Urinary bladder (tissue), 4 donors: ENCODE measurements at places on chromosomes 3 and 15. TPM values are rescaled to one million over a fixed set of nuclear protein-coding genes. Genes with fewer than 3 reads are reported as not detected.

CEMIP gene
- 1.3 TPM for total RNA-seq

FGD5 gene
- total RNA-seq, result 25.7 TPM

DNA sequence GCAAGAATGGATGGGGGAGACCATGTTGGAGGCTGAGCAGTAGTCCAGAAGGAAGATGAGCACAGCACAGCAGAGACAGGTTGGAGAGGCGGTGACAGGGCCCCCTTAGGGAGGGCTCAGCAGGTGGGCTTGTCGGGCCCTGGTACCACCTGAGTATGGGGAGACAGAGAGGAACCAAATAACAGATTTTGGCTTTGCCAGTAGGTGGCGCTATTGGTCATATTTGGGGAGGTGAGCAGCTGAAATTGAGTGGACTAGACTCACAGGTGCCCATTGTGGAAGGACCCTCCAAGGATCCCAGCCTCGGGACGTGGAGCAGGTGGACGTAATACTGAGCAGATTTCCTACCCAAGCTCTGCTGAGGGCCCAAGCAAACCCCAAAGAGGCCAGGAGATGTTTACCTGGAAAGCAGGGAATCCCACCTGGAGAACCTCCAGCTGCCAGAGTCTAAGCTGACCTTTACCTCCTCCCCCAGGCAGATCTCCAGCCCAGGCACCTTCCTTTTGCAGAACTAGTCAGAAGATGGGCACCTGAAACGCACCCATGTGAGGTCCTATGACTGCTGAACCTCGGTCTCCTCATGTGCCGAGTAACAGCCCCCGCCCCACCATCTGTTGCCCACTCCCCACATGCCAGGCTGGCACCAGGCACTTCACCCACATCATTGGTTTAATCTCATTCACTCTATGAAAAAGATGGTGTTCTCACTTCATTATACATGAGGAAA is 24.6 kb upstream of the CORO2B start:
- peak; percentile 29 for DNase-seq

DNA sequence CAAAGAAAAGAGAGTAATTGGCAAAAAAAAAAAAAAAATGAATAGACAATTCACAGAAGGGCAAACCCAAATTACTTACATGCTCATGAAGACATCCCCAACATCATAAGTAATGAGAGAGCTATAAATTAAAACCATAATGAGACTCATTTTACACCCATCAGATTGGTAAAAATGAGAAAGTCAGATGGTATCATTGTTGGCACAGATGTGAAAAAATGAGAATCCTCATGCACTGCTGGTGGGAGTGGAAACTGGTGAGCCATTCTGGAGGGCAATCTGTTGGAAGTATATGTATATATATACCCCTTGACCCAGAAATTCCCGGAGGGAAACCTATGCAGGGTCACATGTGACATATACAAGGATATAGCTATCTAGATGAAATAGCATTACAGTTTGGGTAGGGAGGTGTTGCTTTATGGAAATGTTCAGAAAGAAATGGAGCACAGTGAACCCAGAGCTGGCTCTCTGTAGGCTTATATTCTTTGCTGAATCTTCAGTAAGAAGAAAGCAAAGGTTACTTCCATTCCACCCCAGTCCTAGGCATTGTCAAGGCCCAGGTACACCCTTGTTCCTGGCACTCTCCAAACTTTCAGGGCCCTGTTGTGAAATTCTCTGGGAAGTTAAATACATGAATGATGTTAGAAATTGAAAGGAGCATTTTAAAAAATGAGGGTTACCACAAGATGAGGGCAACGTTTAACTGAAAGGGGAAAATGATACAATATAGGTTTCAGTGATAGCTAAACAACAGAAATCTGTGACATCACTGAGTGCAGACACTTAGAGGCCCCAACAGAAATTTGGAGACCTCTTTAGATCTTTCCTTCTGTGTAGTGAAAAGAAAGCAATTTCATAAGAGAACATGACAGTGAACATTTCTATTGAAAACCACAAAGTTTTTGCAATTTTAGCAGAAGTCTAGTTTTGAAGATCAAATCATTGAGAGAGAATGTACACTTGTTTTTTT is 132.7 kb upstream of the TPRG1 start:
- DNase-seq, result no peak

DNA sequence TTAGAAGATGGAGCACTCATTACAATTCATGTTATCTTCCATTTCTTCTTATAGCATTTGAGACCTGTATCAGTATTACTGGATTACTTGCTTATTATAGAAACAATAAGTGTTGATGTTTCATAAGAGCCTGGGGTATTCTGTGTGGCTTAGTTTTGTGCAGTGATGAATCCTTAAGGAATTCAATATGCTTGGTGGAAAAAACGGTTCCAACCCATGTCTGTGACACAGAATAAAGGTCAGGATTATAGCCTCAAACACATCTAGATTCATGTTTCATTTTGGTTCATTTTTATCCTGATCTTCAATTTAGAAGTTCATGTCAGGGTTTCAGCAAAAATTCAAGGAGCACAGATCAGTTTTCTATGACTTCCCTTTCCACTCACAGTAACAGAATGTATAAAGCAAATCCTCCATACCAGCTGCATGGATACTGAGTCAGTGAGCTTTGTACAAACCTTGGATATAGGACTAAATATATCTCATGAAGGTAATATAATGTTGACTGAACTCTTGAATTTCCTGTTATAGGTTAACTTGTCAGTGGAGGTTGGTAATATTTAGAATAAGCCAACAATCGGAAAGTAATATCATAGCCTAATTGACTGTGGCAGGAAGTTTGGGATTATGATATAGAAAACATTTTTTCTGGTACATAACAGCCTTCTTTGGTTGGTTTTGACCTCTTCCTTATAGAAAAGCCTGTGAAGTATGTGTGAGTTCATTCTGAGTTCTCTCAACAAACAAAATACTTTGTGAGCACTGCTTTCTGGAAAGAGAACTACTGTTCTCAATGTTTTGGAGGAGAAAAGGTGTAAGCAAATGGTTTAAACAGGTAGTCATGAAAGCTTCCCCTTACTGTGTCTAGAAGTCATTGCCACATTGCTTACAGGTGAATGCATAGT is 218.2 kb upstream of the TPM1 start:
- no peak for DNase-seq

GRCh38 chr3:16825617-16826204 is 59.0 kb upstream of the PLCL2 start:
- peak; percentile 37 for DNase-seq

DNA sequence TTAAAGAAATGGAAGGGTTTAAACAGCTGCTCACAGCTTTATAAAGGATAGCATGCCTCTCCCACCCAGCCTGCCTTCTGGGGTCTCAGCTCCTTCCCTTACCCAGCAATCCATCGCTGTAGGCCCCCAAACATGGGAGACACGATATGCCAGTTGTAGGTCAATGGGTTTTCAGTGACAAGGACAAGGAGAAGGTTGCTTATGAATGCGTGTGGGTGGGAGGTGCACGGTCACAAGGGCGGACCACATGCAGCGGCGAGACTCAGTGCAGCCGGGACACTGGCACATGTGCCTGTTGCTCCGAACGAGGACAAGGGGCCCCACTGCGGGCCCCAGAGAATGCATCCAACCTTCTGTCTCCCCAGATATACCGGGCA is 67.0 kb downstream of the MGLL start:
- no peak for DNase-seq

GABRA5 gene
- total RNA-seq, result 0.85 TPM

DNA sequence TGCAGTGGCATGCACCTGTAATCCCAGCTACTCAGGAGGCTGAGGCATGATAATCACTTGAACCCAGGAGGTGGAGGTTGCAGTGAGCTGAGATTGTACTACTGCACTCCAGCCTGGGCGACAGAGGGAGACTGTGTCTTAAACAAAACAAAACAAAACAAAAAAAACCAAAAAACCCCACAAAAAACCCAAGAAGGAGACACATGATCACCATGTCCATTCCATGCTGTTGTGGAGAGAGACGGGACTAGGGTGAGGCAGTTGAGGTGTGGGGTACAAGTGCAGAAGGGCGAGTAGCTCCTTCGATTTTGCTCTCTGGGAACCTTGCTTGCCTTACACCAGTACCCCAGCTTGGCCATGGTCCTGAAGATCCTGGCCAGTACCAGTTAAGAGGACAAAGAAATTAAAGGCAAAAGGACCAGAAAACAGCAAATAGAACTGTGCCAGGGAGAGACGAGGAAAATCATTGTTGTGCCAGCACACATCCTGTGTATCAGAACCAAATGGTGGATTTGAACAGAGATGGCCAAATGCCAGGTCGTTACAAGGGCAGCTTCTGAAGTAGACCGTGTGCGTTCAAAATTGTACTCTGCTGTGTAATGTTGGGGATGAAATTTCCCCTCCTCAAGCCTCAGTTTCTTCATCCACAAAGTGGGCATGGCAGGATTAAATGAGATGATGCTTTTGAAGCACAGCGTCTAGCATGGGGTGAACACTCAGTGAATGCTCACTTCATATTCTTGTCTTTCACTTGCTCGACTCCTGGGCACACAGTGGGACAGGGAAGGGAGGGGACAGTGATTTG is 42.9 kb upstream of the CTSH start:
- DNase-seq, result no peak

DNA sequence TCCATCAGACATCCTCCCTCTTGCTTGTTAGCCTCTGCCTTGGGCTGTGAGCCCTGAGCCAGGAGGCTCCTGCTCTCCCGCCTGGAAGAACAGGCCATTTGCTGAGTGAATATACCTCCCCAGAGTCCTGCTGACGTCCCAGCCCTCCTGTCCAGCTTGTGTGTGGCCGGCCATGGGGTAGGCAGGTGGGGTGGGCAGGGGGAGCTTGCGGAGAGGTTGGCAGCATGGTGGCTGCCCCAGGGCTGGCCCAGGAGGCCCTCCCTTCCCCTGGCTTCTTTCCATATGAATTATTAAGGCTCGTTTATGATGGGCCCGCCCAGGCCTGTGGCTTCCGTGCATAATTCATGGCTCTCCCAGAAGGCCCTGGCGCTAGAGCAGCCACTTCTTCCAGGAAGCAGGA is 18.7 kb downstream of the CACNA2D2 start:
- no peak for DNase-seq

GRCh38 chr3:147369231-147369630 is 37.1 kb downstream of the ZIC4 start:
- DNase-seq, result no peak

GRCh38 chr3:160829486-160830009 is 73.5 kb downstream of the PPM1L start:
- DNase-seq, result no peak

GRCh38 chr15:82894971-82895520 is 57.5 kb downstream of the HOMER2 start:
- DNase-seq, result no peak

PCLAF gene
- 41.5 TPM for total RNA-seq

AMT gene
- 6.7 TPM for total RNA-seq

MNS1 gene
- total RNA-seq, result 7.1 TPM

DNA sequence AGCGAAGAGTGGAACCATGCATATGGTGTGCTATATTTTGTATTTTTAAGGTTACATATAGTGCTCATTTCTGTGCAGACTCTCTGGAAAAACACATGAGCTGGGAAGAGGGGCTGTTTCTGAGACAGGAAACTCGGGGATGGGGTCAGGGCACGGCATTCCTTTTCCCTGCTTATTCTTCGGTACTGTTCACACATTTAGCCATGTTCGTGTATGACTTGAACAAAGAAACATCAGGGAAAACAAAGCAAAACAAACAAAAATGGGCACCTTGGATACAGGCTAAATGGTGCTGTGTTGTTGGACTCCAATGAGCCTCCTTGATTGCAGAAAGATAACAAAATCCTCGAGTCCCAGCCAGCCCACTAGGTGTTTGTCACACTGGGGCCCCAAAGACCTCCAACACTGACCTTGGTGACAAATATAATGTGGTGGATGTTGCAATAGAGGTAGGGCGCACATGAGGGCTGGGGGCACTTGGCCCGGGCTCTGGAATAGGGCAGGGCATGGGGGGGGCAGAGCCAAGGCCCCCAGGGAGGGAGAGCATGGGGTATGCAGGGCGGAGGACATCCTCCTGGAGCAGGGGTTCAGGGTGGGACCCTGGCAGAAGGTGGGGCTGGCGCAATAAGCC is 19.3 kb downstream of the DNASE1L3 start:
- DNase-seq, result no peak

DNA sequence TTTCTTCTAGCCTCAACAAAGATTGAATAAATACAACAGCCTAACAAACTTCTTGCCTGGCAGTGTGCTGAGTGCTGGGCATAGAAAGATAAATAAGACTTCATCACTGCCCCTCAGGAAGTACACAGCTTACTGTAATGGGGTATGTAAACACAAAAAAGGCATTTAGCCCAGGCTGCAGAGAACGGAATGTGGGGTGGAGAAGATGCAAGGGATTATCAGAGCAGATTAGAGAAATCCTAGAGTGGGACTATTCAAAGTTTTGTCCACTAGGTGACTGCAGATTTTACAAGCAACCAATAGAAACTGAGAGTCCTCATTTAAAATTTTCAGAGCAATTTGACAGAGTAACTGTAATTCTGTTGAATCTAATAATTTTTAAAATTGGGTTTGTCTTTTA is 35.4 kb upstream of the TSC22D2 start:
- no peak for DNase-seq

DNA sequence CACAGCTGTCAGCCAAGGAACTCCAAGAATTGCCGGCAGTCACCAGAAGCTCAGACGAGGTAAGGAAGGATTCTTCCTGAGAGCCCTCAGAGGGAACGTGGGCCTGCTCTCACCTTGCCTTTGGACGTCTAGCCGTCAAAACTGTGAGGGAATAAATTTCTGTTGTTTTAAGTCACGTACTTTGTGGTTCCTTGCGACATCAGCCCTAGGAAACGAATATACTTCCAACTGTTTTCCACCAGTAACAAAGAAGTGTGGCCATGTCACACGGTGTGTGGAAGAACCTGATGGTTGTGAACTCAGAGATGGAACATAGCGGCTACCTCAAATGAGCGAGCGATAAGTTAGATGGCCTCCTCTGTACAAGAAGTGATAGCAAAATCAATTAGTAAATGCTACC is 41.0 kb upstream of the B3GNT5 start:
- no peak for DNase-seq

DNA sequence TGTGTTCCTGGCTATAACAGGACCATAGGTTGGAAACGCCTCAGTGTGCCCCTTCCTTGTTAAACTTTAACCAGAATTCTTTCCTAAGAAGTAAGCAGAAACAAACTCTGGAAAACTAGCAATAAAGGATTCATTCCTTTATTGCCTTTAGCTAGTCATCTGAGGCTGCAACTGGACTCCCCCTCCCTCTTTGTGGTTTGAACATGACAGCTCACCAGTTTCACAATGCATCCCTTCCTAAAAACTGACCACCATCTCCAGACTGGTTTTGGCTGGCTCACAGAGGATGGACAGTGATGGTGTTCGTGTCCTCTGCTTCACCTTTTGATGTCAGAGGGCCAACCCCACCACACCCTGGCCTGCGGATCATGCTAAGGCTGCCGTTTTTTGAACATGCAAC is 27.9 kb upstream of the TGFBR2 start:
- DNase-seq, result no peak

DNA sequence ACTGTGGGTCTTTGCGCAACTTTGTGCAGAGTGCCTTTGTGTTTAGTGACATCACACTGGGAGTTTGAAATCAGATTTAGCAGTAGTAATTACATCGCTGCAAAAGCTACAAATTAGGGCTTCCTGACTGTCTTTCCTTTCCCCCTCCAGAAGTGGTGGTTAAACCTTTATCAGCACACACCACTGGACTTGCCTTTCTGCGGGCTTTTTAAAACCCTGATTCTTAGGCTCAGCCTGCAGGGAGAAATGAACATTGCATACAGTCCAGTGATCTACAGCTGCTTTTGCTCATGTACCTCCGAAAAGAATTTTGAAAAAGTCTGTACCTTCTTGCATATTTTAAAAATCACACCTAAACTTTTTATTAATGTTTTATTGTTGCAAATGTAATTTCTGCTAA is 219.7 kb upstream of the NAALADL2 start:
- DNase-seq, result no peak

CPN2 gene
- not detected for total RNA-seq

- DNase-seq, result no peak
These were observed 21.7 kb downstream of the AQP9 start for GRCh38 chr15:58159827-58160386.

GRCh38 chr3:9026320-9027045 is 63.2 kb upstream of the RAD18 start:
- DNase-seq, result no peak
